NCI-H1436 treated with DMSO at 0.1 percent for 48 hours (cell line): ENCODE measurements at places on chromosomes 3 and 15.

DNA sequence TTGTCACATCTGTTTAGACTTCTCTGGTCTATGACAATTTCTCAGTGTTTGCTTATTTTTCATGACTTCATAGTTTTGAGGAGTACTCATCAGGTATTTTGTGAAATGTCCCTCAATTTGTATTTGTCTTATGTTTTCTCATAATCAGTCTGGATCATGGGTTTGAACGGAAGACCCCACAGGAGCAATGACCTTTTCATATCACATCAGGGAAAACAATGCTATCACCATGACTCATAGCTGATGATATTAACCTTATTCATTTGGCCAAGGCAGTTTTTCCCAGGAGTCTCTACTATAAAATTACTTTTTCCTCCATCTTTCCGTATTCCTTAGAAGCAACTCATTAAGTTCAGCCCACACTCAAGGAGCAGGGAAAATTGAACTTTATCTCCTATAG, 32.7 kb downstream of the AADACL2 start:
- no peak for DNase-seq

GRCh38 chr15:70376031-70376928, 278.6 kb upstream of the TLE3 start:
- DNase-seq, result no peak

GRCh38 chr3:184189421-184189820, 3.4 kb downstream of the ABCF3 start:
- no peak for DNase-seq

- no peak for DNase-seq
Observed at GRCh38 chr3:58621086-58621830, 44.1 kb upstream of the FAM107A start.

DNA sequence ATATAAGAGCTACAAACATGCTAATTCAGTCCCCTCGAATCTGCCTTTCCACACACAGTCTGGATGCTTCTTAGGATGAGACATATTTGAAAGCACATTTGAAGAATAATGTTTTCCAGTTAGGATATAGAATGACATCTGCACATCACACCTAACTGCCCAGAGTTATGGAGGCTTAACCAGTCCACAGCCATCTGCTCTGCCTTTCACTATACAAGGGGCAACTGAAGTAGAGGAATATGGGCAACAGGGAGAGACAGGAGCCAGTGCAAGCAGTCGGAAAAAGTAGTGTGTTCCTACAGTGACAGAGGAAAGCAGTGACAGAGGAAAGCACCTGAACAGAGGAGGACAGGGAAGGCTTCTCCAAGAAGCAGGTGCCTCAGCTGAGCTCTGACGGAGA, 79.0 kb upstream of the CLDN18 start:
- no peak for DNase-seq

- no peak for DNase-seq
Observed at GRCh38 chr3:139759470-139759869, 81.7 kb upstream of the NMNAT3 start.

DNA sequence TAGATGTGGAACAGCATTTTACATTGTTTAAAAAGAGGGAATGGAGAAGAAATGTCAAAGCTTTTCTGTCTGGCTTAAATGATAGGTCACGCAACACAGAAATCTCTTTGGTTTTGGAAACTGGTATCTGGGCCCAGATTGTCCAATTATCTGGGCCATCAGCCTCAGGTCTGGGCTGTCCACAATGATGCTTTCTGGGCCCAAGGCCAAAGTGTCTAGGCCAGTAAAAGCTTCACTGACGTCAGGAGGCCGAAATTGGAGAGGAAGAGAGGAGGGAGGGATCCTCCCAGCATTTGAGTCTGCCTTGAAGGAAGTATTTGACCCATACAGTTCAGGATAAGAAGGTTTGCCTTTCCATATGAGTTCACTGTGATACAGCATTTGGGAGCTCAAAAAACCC, 60.7 kb upstream of the ALDH1A3 start:
- DNase-seq, result no peak

DNA sequence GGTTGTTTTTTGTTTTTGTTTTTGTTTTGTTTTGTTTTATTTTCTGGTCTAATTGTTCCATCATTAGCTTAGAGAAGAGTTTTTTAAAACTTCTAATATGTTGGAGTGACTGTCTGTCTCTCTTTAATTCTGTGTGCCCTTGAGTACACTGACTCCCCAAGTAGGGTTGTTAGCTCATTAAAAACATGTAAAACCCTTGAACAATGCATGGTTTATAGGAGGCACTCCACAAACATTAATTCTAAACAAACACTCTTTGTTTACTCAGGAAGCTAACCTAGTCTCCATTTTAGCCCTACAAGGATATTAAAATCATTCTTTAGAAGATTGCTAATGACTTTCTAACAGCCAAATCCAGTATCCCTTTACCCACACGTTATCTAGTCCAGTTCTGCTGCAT, 100.5 kb downstream of the CGGBP1 start:
- no peak for DNase-seq

DNA sequence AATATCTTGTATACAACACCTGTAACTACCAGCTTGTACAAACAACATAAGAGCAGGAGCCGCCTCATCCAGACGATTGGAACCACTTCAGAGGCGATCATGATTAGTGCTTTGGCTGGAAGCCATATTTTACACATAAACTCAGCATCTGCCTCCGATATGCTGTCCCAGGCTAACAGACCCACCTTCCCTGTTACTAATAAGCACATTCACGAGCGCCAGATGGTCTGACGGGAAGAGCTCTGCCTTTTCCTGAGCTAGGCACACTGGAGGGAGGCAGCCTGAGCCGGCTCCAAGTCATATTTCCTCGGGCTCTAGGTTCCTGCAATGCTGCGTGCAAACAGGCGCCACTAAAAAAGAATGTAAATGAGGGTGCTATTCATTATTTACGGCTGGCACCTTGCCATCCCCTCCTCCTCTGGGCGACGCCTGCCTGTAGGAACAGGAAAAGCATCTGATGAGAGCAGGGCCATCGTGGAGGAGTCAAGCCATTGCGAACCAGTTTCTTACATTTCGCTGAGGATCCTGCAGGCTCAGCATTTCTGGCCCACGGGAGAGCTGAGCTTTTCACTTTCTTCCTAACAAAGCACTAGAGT, 98.2 kb downstream of the ANXA2 start:
- peak; percentile 92 for DNase-seq

- DNase-seq, result no peak
Observed at GRCh38 chr3:42541079-42541478, 38.6 kb downstream of the VIPR1 start.

GRCh38 chr15:43867096-43867495, 40.3 kb downstream of the WDR76 start:
- no peak for DNase-seq

DNA sequence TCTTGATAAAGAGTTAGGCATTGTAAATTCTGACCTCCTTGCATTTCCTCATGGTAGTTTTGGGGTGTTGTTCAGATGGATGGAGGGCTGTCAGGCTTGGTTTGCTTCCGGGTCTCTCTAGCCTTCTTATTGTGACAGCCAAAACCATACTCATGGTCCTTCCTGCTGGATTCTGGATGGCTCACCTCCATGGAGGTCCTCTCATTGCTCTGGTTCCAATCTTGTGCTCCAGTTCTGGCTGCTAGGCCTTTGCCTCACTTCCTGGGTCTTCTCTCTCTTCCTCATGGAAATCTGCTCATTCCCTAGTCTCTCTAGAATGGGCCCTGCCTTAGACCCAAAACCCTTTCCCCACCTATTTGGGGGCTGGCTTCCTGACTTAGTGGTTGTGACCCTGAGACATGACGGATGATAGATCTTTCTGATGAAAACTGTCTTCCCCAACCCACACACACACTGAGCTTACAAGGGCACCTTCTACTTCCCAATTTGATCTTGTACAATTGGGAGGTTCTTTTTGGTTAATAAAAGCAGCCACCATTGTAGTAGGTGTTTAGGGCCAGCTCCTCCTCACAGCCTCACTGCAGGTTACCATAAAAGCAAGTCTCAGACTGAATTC, 66.2 kb upstream of the XCR1 start:
- no peak for DNase-seq

DNA sequence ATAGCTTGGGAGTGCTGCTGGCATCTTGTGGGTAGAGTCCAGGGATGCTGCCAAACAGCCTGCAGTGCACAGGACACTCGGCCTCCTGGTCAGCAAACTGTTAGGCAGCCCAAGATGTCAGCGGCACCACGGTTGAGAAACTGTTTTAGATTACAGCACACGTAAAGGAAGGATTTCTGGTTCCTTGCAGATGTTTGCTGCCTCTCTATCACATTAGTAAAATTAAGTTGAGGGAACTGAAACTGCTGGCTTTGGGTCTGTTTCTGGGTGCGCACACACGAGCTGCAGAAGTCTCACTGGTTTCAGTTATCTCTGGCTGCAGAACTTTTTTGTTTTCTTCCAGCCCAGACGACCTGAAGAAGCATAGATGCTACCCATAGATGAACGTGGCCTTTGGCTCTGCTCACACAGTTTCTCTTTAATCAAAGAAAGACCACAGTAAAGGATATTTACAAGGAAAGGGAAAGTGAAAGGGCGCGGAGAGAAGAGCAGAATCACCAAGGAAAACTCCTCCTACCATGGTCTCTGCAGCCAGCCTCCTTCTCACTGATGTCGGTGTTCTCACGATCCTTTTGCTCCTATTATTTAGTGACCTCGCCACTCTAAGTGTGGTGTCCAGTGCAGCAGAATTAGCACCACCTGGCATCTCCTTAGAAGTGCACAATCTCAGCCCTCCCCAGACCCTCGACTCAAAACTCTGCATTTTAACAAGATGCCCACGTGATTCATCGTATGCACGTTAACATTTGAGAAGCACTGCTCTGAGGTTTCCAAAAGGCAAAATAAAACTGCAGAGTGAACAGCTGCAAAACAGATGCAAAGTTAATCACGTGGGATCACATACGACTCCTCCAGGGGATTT, 50.6 kb upstream of the AKAP13 start:
- no peak for DNase-seq

- no peak for DNase-seq
Observed at GRCh38 chr3:187931101-187931500, 185.8 kb upstream of the BCL6 start.

DNA sequence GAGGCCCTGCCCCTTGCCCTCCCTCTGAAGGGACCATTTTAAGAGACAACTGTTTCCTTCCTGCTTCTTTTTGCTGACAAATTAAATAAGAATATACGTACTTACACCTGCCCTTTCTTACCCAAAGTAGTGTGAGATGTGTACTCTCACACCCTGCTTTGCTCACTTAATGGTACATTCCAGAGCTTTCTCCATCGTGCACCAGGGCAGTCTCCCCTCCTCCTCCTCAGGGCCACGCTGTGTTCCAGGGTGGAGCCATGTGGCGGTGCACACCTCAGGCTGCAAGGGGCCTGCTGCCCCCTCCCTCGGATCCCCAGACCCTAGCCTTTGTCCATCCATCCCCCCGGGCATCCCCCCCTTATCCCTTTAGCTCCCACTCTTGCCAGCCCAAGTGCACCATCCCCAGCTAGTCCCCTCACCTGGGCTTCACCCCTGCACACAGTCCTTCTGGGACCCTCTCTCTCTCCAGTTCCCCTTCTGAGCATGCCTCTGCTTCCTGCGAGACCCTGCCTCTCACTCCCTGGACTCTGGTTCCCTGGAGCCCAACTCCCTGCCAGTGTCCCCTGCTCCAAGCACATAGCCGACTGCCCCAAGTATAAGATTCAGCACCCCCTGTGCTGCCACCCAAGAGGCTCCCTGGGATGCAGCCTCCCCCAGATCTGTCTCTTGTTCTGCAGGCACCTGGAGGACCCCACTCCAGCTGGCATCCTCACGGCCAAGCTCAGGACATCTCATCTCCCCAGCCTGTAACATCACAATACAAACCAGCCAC, 89.5 kb upstream of the IQSEC1 start:
- DNase-seq, result no peak

DNA sequence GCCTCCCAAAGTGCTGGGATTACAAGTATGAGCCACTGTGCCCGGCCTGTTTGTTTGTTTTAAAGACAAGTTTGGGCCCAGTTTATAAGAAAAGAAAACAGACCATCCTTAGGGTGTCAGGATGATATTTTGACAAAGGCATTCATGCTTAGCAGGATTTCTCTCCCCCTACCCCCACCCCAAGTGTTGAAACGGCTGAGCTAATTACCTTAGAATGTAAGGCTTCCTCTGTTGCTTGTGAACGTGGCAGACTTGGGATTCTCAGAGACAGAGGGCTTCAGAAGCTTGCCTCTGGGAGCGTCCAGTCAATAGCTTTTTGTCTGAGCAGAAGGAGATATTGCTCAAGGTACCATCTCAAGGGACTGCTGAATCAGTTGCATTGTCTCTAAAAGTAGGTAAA, 24.0 kb downstream of the FLNB start:
- no peak for DNase-seq

GRCh38 chr3:59751606-59752005, 701.8 kb upstream of the CFAP20DC start:
- DNase-seq, result no peak
